ENCODE measurements at places on chromosomes 7 and 10.

- no peak for DNase-seq
Measured at GRCh38 chr7:156460858-156461627, 179.5 kb upstream of the RNF32 start.

- DNase-seq: no peak
Measured at GRCh38 chr10:36030516-36030915, 388.4 kb upstream of the FZD8 start.

DNA sequence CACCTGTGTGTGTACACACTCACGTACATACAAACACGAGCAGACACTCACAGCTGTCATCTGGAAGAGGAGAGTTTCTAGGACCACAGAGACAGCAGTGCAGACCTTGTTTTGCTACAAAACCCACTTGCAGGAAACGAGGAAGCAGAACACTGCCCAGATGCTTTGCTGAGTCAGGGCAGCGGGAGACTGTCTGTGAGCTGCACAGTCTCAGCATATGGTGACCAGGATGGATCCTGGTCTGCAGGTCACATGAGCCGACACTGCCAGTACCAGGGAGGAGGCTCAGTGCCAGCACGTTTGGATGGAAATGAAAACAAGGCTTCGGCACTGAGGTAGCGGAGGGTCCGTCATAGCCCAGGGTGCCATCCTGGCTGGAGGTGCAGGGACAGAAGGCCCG lies 117.6 kb upstream of the DPP6 start:
- no peak for DNase-seq

DNA sequence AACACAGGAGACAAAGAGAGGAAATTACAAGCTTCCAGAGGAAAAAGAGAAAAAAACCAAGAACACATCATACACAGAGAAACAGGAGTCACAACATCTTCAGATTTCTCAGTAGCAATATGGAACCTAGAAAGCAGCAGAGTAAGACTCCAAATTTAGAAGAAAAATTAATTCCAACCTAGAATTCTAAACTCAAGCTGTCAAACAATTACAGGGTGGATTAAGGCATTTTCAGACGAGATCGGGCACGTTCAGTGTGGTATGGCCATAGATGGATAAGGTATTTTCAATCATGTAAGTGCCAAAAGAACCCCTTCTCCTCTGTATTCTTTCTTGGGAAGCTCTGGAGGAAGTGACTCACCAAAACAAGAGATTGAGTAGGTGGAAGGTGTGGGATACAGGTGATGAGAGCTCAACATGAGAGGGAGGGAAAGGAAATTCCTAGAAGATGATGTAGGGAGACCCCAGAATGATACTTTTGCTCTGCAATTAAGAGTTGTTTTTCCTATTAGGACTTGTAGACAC lies 51.6 kb downstream of the FAM204A start:
- DNase-seq: no peak

- no peak for DNase-seq
Measured at GRCh38 chr10:72842164-72842563, 51.4 kb upstream of the OIT3 start.

DNA sequence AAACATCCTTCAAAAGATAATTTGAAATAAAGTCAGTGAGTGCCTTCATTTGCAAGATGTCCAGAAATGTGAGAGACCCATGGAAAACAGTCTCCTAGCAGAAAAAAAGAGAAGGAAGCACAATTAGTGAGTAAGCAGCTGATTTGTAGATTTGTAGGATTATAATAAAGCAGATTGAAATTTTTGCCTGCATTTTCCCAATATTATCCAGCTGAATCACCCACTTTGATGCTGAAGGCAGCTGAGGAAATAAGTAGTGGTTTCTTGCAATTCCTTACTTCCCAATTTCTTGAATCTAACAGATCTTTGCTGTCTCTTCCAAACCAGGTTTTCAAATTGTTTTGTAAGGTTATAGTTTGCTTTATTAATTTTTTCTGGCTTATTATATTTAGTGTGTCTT lies 181.4 kb downstream of the GNAT3 start:
- DNase-seq: no peak

DNA sequence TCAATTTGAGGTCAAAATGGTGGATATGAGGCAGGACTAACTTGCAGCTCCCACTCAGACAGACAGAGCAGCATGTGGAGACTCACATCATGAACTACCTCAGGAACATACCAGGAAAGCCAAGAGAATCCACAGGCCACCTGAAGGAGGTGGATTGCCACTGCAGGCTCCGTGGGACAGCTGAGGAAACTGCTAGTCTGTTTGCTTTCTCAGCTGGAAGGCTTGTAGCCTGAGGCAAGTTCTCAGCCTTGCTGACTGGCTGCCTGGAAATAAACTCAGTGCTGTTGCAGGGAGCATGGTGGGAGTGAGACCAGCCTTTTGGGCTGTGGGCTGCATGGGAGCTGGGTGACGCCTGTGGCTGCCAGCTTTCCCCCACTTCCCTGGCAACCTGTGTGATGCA lies 202.9 kb downstream of the ZNF248 start:
- no peak for DNase-seq

DNA sequence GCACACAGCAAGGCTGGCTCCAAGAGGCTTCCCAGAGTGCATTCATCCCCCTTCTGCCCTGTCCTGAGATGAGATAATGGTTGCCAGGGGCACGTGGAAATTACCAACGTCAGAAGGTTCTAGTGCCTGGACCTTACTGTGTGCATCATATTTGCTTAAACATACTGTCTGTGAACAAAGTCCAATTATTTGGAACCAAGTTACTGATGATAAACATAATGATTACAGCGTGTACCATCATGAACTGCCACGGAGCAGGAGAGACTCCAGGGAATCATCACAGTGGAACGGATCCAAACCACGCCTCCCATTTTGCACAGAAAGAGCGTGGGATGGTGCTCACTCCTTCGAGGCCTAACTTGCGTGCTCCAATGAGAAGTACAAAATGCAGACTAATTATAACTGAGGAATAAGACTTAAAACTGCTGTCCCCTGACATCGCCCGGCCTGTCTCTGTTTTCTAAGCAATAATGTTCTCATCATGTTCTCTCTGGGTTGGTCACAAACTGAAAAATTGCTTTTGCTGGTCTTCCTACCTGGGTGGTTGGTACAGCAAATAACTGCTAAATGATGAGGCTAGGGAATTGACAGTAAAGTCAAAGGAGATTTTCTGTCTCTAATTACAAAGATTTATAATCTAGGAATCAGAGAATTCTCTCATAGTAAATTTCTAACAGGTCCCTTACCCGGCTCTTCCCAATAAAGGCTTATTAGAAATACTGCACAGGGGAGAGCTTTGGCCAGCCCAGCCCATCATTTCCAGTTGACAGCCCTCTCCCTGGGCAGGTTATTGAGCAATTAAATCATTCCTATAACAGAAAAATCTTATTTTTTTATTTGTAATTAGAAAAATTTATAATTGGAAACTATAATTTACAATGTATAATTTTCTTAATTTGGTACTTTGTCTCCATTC lies 182.2 kb downstream of the CAMK1D start:
- DNase-seq: no peak

DNA sequence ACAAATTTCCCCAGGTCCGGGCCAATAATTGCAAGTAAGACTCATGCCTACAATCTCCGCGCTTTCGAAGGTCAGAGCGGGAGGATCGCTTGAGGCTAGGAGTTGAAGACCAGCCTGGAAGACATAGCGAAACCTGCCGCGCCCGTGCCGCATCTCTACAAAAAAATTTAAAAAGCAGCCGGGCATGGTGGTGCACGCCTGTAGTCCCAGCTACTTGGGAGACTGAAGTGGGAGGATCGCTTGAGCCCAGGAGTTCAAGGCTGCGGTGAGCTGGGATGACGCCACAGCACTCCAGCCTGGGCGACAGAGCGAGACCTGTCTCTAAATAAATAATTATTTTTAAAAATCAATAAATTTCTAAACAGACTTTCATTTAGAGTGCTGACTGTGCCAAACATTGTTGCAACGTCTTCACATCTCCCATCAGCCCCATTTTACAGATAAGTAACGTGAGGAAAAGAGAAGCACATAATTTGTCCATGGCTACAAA lies 494 bp upstream of the CFAP43 start:
- DNase-seq: no peak

DNA sequence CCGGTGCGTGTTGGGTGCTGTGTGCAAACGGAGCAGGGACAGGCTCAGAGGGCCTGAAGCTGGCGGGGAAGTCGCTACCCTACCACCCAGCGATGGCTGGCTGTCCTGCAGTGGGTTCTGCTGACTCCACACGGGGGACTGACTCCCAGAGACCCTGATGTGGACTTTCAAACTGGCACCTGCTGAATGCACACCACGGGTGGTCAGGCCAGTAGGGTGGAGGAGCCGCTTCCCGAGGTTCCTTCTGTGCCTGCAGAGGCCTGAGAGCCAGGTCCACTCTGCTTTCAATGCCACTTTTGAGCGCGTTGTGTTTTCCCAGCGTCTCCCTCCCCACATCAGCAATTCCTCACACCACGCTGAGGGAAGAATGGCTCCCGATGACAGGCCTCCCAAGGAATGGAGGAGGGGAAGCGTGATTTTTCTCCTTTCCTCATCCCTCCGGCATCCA lies 135.3 kb downstream of the ADARB2 start:
- no peak for DNase-seq

DNA sequence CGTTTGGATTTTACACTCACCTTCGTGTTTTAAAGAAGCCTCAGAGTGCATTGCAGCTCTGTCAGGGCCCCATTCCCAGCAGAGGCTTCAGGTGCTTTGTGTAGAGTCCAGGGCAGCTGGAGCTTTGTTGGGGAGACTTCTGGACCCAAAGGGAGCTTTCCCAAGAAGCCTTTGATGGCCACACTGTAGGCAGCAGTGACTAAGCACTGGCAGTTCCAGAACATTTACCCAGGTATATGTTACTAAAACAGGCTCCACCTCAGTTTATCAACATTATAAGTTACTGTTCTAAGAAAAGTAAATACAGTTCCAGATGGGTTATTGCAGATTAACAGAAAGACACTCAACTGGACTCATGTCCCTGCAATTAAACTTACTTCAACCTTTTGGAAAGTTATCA lies 66.8 kb downstream of the LANCL2 start:
- DNase-seq: no peak

DNA sequence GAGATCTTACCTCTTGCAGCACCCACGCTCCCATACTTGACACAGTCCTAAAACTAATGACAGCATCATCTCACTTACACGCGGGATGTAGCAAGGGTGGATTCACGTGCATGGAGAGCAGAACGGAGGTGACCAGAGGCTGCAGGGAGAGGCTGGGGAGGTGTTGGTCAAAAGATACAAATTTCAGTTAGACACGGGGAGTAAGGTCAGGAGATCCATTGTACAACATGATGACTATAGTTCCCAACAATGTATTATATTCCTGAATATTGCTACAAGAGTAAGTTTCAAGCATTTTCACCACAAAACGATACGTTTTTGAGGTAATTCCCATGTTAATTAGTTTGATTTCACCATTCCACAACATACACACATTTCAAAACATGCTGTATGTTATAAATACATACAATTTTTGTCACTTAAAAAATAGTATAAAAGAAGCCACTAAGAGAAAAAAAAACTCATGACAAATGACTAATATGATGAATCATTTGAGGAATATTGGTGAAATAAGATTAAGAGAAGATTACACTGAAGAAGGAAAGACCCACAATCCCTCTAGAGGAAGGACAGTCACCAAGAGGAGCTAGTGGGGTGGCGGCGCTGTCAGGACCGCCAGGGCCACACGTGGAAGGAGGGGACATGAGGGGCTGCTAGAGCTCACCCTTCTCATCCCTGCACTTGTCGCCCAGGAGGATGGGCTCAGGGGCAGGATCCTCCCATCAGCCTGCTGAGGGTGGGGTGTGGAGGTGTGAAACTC lies 49.4 kb upstream of the EGFR start:
- DNase-seq: no peak

GRCh38 chr10:98039690-98040381 lies 9.4 kb upstream of the CRTAC1 start:
- no peak for DNase-seq

GRCh38 chr10:86651631-86652331 lies 2.6 kb upstream of the OPN4 start:
- no peak for DNase-seq

GRCh38 chr10:44198780-44199097 lies 186.2 kb downstream of the CXCL12 start:
- no peak for DNase-seq

DNA sequence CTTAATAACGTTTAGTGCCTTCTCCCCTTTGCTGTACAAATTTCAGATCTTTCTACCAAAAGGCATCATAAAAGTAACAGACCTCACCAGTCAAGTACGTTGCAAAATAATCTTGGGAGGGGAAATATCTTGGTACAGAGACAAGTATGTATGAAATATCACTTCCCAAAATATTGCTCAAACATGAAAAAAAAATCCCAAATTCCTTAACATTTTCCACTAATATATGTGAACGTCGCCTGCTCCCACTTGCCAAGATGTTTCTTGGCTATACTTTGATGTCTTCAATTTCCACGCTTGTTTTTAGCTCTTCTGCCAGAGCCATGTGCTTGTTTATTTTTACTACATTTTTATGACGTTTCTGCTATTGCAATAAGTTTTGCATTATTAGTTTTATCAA lies 223.5 kb downstream of the PLXNA4 start:
- DNase-seq: no peak

DNA sequence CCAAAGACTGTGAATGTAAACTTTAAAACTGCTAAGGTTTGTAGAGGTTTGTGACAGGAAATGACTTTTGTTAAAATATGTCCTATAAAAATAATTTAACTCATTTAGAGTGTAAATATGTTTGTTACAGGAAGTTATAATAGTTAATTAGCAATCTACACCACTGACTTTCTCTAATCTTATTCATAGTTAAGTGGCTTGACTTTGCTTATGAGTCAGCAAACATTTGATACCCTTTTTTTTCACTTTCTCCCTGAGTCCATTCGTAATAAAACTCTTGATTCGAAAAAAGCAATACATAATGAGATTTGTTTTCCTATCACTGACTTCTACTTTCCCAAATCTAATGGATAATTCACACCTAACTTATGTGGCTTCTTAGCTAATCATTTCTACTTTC lies 317.7 kb upstream of the SEMA3C start:
- no peak for DNase-seq
